Activated gamma-delta T cell (primary cell): ENCODE measurements at places on chromosomes 5 and 9.

DNA sequence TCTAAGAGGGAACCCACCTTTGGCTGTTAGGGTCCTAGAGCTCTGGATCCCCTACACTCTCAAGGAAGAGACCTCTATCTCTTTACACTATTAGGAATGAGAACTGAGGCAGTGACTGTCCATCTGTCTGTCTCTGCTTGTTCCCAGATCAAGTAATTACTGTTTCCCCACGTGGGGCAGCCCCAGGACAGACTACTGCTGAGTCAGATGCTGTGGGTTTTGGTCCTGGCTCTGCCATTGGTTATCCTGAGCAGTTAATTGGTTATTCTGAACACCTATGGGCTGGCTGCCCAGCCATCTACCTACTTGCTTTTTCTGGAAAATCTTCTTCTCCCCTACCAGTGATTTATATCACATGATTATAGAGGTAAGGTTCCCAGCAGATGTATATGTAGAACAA is 33.3 kb downstream of the FBXO10 start:
- no peak for DNase-seq

GRCh38 chr5:111726986-111727385 is 30.0 kb downstream of the NREP start:
- no peak for DNase-seq

GRCh38 chr5:154107756-154108155 is 69.0 kb downstream of the MFAP3 start:
- no peak for DNase-seq

- DNase-seq, result no peak
Observed at GRCh38 chr9:132878695-132879456, at the start of gene SPACA9. Gene SPACA9, plus strand, starts transcription at chr9:132878898. Its CDS starts 5,050 bp downstream, at chr9:132883948.

DNA sequence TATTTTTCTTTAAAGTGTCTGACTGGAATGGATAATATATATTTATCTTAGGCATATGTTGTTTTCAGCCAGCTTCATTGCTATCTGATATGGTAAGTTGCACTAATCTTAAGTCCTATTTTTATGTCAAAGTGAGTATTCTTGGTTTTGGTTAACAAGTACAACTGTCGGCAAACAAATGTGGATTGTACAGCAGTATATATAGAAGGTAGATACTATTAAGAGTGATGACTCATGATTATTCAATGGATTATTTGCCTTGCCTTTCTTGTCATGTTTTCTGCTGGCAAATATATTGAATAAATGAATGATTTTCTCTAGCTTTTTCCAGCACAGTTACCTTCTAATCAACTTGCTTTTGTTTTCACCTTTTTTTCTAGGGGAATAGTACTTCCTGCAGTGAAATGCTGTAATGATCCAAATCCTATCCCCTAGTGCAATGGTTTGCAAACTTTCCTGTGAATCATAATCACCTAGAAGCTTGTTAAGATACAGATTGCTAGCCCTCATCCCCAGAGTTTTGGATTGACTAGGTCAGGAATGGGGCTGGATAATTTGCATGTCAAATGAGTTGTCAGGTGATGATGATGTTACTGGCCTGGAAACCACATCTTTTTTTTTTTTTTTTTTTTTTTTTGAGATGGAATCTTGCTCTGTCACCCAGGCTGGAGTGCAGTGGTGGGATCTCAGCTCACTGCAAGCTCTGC is 60.8 kb upstream of the ARRDC3 start:
- DNase-seq, result no peak

- no peak for DNase-seq
Observed at GRCh38 chr5:145568581-145568980, 266.6 kb downstream of the PRELID2 start.

- DNase-seq, result no peak
Observed at GRCh38 chr9:93674580-93675335, 98.4 kb downstream of the PHF2 start.

GRCh38 chr9:16143947-16144890 is 591.4 kb downstream of the CCDC171 start:
- DNase-seq, result no peak

DNA sequence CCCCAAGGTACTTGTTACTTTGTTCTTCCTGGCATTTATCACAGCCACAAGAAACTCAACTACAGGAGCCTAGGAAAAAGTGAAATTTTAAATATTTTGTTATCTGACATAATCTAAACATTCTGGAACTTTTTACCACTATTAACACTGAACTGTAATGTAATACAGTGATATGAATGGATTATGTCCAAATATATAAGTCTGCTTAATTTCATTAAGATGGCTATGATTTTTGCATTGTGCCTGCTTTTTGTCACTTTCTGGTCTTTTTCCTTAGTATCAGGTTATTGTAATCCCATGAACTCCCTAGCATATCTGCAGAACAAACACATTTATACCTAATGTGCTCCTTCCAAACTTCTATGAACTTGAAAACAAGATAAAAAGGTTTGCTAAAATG is 35.8 kb downstream of the PJA2 start:
- DNase-seq, result no peak

DNA sequence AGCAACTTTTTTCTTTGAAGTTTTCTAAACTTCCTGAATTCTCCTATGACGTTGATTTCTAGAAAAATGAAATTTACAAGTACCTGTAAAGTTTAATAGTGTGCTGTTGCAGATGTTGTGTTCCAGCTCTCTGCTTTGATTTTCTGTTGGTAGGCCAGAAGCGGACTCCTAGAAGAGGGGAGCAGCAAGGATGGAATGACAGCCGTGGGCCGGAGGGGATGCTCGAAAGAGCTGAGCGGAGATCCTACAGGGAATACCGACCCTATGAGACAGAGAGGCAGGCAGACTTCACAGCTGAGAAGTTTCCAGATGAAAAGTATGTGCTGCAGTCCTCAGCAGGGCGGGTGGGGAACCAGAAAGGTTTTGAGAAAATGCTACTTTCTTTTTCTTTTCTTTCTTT is 8.3 kb downstream of the HABP4 start:
- no peak for DNase-seq

GRCh38 chr5:1299961-1300360 is 5.1 kb upstream of the TERT start:
- no peak for DNase-seq

- DNase-seq, result no peak
Observed at GRCh38 chr9:126664900-126665643, 51.3 kb downstream of the LMX1B start.

DNA sequence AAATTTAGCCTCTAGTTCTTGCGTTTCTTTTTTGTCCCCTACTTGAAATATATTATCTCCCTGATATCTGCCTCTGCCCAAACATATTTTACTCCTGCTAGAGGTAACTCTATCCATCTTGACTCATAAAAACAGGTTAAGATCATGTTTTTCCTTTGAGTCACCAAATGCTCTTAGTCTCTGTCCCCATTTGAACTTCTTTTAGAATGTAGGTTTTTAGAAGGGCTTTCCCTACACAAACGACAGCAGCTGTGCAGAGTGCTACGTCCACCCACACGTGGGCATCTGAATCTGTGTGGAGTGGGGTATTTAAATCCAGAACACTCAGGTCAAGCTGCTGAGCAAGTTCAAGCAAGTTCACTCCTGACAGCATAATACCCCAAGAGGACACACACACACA is 2.2 kb downstream of the HSD17B3 start:
- DNase-seq, result no peak

GRCh38 chr5:154949781-154950180 is 8.9 kb downstream of the MRPL22 start:
- no peak for DNase-seq

DNA sequence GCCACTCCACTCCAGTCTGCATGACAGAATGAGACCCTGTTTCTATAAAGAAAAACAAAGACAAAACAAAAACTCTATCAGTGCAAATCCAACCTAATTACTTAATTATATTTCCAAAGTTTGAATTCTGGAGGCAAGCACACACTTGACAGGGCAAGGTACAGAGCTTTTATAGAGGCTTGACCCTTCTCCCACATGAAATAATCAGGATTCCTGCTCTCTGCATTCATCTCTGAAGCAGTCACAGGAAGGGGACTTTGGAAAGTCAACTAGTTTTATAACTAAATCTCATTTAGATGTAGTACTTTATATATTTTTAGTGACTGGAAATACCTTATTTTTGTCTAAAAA is 91.9 kb upstream of the CHD1 start:
- no peak for DNase-seq

GRCh38 chr5:55623789-55624188 is 88.3 kb downstream of the SLC38A9 start:
- DNase-seq, result no peak

DNA sequence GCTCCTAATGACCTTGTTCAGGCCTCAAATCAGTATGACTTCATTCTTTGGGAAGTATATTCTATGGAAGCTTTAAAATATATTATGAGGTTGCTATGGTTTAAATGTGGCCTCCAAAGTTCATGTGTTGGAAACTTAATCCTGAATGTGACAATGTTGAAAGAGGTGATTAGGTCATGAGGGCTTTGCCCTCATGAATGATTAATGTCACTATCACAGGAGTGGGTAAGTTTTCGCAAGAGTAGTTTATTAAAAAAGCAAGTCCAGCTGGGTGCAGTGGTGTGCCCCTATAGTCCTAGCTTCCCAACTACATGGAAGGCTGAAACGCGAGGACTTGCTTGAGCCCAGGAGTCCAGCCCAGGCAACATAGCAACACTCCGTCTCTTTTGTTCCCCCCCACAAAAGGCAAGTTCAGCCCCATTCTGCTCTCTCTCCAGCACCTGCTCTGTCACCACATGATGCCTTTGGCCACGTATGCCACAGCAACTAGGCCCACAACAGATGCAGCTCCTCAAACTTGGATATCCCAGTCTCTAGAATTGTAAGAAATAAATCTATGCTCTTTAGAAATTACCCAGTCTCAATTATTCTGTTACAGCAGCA is 105.3 kb downstream of the SIL1 start:
- no peak for DNase-seq

DNA sequence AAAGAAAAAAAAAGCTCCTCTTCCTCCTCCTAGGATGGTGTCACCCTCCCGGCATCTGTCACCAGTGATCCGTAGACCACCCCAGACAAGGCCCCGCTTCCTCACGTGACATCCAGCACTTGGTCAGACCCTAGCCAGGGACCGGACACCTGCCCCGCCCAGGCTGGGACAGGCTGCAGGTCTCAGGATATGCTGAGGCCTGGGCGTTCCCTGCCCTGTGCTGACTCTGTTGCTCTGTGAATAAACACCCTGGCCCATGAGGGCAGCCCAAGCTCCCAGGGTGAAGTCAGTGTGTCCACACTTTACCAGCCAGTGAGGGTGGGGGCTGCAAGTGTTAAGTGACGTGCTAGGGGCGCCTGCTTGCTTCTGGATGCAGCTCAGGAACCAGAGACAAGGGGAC is 5.6 kb downstream of the EDF1 start:
- DNase-seq, result no peak

DNA sequence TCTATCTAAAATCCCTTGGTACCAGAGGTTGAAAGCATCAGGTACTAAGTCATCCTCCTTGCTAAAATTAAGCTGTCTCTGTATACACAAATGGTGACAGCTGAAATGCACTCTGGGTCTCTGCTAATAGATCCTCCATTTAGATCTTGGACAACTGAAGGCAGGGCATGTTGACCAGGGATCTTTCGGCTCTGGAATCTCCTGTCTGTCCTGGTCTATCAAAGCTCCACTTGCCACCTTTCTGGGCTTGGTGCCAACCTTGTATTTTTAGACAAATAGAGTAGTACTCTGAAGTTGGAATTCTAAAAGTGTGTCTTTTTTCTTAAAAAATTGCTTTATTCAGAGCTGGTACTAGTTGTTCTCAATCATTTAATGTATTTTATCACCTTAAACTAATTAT is 135.2 kb upstream of the HMHB1 start:
- DNase-seq, result no peak

DNA sequence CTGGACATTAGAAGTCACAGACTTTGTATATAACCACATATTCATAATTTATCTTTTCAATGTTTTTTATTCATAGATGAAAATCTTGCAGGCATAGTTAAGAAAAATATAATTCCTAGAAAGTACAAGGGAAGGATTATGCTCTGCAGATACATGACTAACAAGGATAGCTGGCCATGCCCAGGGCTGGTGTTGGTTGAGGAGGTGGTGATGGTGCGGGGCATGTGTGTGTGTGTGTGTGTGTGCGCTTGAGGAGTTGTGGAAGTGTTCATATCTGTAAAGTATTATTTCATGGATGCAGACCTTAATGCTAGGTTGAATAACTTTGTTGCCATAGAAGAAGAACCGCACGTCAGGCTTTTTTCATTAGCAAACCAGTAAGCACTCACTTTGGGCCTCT is 1.3 kb downstream of the S1PR3 start:
- DNase-seq, result no peak

DNA sequence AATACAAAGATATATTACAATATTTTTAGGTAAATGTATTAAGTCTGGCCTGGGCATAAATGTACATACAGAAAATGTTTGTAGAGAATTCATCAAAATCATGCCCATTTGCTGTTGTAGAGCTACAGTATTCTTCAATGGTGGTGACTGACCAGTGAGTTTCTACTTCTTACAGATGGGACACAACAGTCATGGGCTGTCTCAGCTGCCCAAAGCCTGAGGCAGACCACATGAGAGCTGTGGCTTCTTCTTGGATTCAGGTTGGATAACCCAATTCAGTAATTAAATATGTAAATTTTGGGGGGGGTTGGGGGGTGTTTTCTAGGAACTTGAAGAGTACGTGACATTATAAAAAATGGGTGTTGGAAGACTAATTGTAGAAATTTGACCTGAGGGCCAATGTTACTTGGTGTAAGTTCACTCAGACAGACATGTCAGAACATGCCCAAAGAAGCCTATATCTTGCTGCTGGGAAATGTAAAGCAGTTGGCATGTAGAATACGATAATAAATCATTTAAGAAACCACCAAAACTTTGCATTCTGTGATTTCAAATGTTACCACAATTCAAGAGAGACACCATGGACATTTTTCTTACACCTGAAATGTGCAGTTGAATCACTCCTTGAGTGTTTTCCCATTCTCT is 17.9 kb downstream of the STARD4 start:
- no peak for DNase-seq

DNA sequence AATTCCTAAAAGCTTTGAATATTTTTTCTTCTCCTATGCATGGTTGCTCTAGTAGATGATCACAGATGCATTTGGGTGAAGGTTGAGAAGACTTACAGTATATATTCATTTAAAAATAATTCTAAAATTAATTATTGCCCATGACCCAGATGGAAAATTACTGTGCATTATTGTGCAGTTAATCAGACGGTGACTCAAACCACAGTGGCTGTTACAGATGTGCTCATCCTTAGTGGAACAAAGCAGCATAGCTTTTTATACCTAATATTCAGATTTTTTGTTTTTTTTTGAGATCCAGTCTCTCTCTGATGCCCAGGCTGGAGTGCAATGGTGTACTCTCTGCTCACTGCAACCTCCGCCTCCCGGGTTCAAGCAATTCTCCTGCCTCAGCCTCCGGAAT is 10.7 kb downstream of the OR2V1 start:
- no peak for DNase-seq

DNA sequence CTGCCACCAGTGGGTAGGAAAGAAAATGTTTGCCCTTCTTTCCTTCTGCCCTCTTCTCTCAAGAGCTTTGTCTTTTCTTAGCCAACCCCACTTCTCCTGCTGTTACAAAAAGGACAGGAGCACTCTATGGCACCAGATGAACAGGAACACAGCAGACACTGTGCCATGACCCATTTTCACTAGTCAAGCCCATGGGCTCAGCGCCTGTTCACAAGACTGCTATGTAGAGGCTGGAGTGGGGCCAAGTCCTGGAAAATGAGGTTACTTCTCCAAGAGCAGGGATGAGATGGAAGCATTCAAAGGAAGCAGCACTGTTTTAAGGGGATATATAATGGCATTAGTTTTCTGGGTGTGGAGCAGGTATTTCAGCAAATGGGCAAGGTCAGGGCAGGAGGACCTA is 46.8 kb upstream of the GRAMD2B start:
- no peak for DNase-seq

GRCh38 chr5:174410716-174411478 is 313.5 kb upstream of the MSX2 start:
- DNase-seq, result no peak

- no peak for DNase-seq
Observed at GRCh38 chr5:106963630-106964029, 707.1 kb downstream of the EFNA5 start.
